NCI-H2107 (cell line): ENCODE measurements at places on chromosomes 5 and 9.

GRCh38 chr5:34657988-34658387 lies 1.9 kb downstream of the RAI14 start:
- no peak for DNase-seq

DNA sequence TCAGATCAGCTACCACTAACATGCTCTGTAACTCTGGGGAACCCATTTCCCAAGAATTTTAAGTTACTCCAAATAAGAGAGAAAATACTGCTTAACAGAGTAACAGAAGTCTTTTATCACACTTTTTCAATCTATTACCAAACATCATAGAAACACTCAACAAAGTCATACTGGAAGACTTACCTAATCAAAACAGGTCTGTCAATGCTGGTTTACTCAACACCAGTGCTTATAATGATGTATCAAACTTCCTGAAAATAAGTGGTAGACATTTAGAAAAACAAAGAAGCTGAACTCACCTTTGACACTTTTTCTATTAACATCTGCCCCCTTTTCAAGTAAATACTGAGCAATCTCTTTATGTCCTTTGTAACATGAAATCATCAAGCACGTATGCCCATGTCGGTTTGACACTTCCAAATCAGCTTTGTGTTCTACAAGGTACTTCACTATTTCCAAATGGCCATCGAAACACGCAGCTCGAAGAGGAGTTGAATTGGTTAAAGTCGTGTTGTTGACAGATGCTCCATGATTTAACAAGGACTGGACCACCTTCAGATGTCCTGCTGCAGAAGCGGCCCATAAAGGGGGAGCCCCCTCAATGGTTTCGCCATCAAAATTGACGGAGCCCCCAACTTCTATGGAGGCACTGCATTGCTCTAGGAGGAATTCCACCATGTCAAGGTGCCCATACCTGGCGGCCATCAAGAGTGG lies 1.8 kb downstream of the FEM1C start:
- no peak for DNase-seq

GRCh38 chr5:158616707-158617106 lies 483.0 kb downstream of the EBF1 start:
- DNase-seq, result no peak

DNA sequence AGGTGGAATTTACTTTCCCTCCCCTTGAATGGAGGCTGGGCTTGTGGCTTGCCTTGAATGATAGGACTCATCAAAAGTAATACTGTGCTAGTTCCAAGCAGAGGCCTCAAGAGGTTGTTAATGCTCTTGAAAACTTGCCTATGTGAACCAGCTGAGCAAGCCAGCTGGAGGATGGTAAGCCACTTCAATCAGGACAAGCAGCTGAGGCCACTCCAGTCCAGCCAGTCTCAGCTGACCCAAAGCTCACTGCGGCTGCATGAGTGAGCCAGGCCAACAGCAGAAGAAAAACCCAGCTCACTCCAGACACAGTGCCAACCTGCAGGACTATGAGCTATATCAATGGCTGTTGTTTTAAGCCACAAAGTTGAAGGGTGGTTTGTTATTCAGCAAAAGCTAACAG lies 182.8 kb downstream of the MCTP1 start:
- no peak for DNase-seq

- no peak for DNase-seq
Measured at GRCh38 chr5:169344629-169345028, 43.7 kb upstream of the SLIT3 start.

- no peak for DNase-seq
Measured at GRCh38 chr5:25823330-25823873, 1178.6 kb upstream of the CDH10 start.

DNA sequence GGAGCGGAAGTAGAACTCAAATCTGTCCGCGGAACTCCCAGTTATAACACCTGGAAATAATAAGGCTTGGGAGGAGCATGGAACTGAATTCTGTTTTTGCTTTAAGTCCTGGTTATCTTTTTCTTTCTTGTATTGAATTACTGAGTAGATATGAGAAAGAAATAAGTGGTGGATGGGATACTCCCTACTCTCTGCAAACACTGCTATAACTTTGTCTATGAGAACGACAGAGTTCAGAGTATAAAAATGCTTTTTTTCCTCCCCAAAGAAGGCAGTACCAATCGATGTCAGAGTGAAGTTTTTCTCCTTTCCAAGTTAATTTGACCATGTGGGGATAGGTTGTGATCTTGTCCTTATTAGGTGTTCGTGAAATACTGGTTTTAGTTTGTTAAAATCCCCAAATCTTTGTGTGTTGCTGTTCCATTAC lies 1.2 kb downstream of the RIC1 start:
- no peak for DNase-seq

GRCh38 chr9:136399176-136400037 lies 563 bp downstream of the SNAPC4 start:
- no peak for DNase-seq

- no peak for DNase-seq
Measured at GRCh38 chr9:109092051-109092580, 27.6 kb downstream of the TMEM245 start.

- no peak for DNase-seq
Measured at GRCh38 chr5:150649108-150650020, 8.9 kb downstream of the SYNPO start.

GRCh38 chr5:106974272-106974671 lies 696.5 kb downstream of the EFNA5 start:
- no peak for DNase-seq

DNA sequence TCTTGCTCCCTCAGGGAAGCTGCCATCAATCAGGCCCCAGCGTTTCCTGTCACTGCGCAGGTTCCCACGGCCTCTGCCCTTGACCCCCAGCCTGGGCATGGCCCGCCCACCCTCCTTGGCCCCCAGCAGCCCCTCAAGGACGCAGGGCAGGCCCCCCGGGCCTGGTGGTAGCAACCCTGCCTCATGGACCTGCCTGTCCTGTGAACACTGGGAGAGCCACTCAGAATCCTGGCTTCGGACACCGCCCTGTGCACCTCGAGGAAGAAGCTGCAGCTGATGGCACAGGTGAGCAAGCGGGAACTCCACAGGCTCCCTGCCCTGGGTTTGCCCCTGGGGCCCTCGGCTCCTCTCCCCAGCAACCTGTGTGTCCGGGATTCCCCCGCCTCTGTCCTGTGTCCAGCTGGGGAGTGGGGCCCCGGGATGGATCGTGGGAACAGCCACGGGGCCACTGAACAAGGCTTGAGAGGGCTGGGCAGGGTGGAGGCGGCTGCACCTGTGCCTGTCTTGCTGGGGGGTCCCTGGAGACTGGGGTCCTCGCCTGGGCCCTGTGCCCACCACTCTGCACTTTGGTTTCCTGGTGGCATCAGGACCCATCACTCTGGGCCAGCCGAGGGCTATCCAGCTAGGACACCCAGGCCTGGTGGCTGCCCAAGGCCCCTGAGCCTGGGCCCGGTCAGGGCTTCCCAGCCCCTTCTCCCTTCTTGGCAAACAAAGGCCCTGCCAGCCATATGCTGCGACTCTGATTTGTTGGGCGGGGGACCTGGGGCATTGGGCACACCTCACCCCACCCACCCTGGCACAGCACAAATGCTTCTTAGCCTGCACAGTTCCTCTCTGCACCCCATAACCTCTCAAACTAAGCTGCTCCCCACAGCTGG lies 33.5 kb upstream of the EGFL7 start:
- no peak for DNase-seq

DNA sequence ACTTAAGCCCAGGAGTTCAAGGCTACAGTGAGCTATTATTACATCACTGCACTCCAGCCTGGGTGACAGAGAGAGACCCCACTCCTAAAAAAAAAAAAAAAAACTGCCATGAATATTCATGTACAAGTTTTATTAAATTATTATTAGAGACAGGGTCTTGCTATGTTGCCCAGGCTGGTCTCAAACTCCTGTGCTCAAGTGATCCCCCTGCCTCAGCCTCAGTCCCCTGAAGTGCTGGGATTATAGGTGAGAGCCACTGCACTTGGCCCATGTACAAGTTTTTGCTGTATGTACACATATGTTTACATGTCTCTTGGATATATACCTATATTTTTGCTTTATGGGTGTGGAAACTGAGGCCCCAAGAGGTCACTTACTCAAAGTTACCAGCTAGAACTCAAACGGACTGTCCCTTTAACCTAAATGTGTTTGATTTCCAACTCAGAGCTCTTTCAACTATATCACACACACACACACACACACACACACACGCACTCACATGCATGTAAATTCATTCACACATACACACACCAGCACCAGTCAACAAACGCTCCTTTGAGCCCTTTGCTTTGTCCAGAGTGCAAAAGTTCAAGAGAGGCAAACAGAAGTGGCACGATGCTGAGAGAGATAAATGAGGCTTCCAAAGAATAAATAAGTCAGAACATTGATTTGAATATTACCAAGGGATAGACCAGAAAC lies 42.3 kb upstream of the STRBP start:
- no peak for DNase-seq

DNA sequence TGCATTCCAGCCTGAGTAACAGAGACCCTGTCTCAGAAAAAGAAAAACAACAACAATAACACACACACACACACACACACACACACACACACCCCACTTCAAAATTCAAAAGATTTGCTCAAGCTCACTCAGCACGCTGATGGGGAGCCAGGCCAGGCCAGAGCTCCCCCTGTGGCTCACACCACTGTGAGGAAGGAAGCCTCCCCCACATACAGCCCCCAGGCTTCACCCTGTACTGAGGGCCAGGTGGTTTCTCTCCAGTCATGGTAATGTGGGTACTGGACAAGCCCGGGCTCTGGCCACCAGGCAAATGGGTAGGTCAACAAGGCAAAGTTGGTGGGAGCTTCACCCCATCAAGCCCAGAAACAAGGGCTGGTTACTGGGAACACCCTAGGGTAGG lies 19.0 kb downstream of the ATOX1 start:
- DNase-seq, result no peak

DNA sequence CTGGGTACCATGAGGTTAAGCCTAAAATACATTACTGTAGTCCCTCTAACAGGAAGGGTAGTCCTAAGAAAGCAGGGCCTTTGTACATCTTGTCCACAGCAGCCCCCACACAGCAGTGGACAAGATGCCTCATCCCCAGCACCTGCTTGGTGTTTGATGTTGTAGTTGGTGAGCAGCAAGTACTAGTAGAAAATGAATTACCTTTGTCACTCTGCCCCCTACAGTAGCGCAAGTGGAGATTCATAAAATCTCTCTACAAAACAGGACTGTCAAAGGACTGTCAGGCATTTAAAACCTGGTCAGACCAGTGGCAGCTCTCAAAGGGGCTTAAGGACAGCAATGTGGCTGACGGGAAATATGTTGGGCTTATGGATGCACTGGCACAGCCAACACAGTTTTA lies 122.5 kb downstream of the TMEM174 start:
- DNase-seq, result no peak

DNA sequence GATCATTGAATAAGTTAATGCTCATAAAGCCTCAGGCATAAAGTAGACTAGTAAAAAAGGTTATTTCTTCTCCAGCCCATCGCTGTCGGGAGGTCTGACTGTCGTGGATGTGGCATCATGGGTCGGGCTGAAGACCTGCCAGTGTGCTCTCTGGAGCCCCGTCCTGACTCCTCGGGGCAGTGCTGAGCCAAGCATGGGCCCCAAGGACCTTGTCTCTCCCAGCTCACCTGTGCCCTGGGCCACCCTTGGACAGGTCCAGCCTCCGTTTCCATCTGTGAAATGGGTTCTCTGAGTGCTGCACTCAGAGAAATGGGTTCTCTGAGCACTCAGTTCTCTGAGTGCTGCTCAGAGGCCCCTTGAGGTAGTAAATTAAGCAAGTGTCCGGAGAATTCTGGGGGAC lies 269.0 kb downstream of the GADD45G start:
- DNase-seq, result no peak

GRCh38 chr5:154044581-154044980 lies 5.8 kb downstream of the MFAP3 start:
- DNase-seq, result no peak

DNA sequence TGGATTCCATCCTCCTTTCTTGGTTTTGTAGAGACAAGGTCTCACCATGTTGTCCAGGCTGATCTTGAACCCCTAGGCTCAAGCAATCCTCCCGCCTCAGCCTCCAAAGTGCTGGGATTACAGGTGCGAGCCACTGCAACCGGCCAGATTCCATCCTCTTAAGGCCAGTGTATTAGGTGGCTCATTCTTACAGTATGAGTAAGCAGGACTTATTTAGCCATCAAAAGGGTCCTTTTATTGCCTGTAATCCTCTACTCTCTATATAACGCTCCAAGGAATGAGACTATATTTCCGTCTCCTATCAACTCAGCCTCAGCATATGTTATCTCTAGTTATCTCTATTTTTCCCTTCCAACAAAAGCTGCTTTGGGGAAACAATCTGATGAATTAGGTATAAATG lies 3.0 kb upstream of the ERBIN start:
- no peak for DNase-seq

DNA sequence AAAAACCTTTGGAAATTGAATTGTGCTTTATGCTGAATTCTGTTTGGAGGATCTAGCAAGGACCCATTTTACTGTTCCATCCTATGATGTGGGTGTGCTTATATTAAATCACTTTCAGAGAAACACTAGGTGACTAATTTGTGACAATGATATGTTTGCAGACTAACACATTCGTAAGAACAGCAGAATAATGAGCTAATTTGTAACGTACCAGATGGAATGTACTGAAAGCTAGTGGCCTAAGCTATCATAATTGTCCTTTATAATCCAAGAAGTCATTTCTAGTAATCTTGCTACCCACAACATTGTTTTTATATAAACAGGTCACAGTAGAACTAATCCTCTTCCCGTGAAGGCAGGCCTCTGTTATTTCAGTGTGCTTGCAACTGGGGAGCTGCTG lies 292.5 kb downstream of the PDE4D start:
- no peak for DNase-seq

GRCh38 chr5:3518051-3518450 lies 77.6 kb upstream of the IRX1 start:
- DNase-seq, result no peak

- no peak for DNase-seq
Measured at GRCh38 chr5:105593011-105593760, 2030.6 kb upstream of the NUDT12 start.

GRCh38 chr9:89969156-89969675 lies 364.4 kb downstream of the GADD45G start:
- DNase-seq, result no peak

- no peak for DNase-seq
Measured at GRCh38 chr5:53083927-53084326, 25.6 kb downstream of the MOCS2 start.

DNA sequence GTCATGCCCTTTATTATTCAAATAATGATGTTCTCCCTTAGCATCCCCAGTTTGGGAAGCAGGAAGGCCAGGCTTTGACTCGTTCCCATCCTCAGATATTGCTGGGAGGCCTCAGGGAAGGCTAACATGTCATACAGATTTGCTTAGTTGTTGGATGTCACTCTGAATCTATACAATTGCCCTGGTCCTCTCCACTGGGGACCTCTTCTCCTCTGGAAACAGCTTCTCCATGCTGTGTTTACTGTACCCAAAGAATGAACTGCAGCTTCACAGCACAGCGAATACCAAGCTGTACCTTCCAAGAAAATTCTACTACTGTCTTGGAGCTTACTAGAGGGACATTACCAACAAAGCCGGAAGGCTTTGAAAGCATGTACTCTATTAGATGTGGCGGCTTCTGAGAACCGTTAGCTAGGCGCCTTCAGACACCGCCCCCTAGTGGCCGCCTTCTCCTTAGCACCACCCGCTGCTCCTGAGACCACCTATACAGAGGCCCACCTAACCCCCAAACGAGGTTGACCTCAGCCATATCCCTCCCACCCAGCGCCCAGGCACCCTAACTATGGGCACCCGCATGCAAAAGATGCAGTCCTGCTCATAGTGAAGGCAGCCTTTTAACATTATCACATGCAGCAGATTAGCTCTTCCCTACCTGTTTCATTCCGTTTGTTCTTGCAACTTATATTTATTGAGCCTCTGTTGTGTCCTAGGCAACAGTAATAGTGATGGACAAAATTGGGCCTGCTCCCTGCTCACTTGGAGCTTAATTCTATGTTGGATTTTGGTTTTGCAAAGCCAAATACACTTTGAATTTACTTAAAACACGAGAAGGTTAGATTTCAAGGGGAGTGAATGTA lies 34.9 kb upstream of the FOXI1 start:
- DNase-seq, result no peak
